ENCODE measurements at places on chromosomes 2 and 18.

GRCh38 chr2:241413929-241414580 lies 58.0 kb downstream of the FARP2 start:
- no peak for DNase-seq

DNA sequence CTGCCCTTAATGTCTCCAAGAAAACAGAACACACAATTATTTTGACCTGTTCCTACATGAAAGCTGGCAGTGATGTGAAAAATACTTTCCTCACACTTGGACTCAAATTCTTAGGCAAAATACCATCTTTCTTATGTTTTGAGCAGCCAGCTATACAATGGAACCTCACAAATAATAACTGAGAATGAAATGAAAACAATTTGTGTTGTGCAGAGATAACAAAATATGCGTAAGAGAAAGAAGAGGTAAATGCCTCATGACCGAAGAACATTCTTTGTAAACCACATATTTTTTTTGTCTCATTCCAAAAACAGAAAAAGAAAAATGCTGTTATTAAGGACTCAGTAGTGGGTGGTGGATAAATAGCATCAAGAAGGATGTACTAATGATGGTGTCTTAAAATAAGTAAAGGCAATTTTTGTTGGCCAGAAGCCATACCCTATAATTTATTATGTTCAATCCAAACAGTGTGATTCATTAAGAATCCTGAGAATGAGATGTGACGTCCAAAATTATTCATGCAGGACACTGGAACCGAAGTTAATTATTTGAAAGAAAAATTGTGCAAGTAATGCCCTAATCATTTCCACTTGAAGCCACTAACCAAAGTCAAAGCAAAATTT lies 193.0 kb upstream of the NETO1 start:
- no peak for DNase-seq

DNA sequence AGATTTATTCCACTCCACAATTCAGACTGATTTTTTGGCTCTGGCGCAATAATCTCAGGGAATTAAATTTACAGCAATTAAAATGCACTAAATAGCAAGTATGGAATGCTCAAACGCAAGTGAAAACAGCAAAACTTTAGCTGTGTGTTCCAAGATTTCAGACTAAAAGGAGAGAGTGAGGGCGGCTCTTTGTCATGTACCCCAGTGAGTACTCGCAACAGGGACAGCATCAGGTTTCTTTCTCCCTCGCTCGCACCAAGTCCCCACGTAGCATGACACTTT lies 1.1 kb downstream of the ROCK2 start:
- no peak for DNase-seq

DNA sequence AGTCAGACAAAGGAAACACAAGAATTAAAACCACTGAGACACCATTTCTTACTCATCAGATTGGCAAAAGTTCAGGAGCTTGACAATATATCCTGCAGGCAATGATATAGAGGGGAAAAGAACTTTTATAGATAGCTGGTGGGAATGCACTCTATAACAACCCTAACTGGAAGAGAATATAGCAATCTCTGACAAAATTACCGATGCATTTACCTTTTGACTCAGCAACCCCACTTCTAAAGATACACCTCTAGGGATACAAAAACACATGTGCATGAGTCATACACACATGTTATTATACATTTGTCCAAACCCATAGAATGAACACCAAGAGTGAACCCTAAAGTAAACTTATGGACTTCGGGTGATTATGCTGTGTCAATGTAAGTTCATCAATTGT lies 79.4 kb upstream of the SRD5A2 start:
- no peak for DNase-seq

GRCh38 chr2:128487650-128488387 lies 169.2 kb upstream of the HS6ST1 start:
- DNase-seq: no peak

GRCh38 chr2:145939949-145940348 lies 1420.0 kb upstream of the ZEB2 start:
- DNase-seq: no peak

GRCh38 chr18:6646801-6647200 lies 82.7 kb upstream of the ARHGAP28 start:
- DNase-seq: no peak

- DNase-seq: no peak
Observed at GRCh38 chr18:45805551-45805950, 19.9 kb upstream of the SIGLEC15 start.

DNA sequence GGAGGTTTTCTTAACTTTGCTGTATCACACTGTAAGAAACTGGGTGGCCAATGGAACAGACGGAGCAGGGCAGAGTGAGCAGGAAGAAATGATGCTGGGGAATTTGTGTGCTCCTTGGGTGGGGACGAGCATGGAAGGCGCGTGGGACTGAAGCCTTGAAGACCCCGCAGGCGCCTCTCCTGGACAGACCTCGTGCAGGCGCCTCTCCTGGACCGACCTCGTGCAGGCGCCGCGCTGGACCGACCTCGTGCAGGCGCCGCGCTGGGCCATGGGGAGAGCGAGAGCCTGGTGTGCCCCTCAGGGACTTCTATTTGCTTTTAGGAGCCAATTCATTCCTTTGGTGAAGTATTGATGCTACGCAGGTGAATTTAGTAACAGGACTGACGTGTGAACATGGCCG lies 8.9 kb downstream of the TPO start:
- DNase-seq: no peak

DNA sequence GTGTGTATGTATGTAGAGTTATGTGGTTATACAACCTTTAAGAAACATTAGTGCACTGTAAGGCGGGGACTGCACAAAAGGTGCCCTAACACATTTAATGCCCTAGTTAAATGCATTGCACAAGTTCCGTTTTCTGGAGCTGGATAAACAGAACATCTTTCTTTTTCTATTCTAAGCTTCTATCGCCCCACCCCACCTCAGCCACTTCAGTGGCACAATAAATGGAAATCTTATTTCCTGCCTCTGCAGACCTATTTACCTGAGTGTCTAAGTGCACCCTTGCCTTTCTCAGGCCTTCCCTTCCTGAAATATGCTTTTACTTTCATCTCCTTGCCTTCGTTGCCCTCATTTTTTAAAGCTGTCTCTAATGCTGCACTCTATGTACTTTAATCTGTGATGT lies 123.5 kb downstream of the TANC1 start:
- no peak for DNase-seq

- DNase-seq: no peak
Observed at GRCh38 chr18:13910986-13911385, 4.3 kb downstream of the MC2R start.

GRCh38 chr18:60987963-60988362 lies 345.3 kb upstream of the CDH20 start:
- no peak for DNase-seq
